ENCODE measurements at places on chromosomes 16 and 17.
A peak's percentile ranks its signal among the peaks of the same experiment; 100 is the strongest.

DNA sequence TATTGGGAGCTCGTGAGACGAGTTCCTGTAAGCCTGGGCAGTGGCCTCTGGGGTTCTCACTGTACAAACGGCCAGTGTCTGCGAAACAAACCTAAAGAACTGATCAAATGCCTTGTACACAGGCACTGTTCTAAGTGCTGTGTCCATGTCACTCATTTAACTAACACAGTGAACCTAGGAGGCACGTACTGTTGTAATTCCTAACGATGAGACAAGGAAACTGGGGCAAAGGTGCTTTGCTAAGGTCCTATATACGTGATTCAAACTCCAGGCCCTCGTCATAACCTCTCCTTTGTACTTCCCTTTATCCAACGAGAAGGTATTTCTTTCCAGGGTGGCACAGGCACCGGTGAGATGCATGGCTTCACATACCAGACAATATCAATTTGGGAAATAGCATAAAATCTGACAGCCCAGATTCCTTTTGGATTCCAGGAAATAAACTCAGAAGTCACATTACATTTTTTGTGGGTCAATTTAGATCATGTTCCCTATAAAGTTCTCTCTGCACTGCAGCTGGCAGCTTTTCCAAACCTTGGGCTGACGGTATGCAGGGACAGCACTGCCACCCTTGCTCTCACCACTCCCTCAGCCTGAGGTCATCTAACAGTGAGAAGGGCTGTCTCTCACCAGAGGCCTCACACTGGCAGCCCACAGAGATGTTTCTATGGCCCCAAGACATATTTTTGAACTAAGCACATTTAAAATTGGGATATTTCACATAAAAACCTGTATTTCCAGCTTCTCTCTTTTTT, 18.3 kb downstream of the GLYR1 start:
- DNase-seq, result no peak

GRCh38 chr16:54932021-54932660, 1.5 kb downstream of the IRX5 start:
- DNase-seq, result no peak

DNA sequence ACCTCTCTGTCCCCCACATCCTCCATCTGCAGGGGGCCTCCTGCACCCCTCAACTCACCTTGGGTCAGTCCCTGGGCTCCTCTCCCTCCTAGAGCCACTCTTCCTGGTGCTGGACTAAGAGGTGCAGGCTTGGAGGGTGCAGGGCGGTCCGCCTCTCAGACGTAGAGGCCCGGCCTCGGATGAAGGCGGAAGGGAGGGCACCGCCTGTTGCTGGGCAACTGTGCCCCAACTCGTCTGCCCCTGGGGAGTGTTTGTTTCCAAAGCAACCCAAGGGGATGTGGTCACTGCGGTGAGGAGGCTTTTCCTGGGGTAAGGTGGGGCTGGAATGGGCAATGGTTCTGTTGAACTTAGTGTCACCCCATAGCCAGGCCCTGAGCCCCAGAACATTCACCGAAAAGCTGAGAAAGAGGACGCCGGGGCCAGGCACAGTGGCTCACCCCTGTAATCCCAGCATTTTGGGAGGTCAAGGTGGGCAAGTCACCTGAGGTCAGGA, at the start of gene C16orf54:
TSS of gene C16orf54 (minus strand) at position 138 of the 493 bp plus-strand sequence. CDS start 1,039 bp downstream, outside the sequence.
- no peak for DNase-seq

- DNase-seq, result no peak
Measured at GRCh38 chr17:61048376-61049106, 351.1 kb upstream of the TBX2 start.

DNA sequence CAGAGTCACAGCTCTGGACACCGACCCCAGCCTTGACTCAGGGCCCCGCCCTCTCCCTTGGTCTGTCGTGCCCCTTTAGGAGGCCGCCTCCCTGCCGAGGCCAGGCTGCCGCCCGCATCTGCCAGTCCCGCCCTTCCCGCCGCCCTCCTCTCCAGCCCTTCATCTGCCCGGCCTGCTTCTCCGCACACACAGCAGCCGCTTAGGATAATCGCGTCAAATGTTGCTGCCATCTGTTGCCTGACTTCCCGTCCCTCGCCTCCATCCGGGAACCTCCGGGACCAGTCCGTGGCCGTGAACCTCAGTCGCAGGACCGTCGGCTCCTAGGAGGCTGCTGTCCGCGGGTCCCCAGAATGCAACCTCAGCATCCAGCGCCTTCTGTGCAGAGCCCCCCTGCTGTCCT, 11.9 kb downstream of the GSE1 start:
- no peak for DNase-seq

DNA sequence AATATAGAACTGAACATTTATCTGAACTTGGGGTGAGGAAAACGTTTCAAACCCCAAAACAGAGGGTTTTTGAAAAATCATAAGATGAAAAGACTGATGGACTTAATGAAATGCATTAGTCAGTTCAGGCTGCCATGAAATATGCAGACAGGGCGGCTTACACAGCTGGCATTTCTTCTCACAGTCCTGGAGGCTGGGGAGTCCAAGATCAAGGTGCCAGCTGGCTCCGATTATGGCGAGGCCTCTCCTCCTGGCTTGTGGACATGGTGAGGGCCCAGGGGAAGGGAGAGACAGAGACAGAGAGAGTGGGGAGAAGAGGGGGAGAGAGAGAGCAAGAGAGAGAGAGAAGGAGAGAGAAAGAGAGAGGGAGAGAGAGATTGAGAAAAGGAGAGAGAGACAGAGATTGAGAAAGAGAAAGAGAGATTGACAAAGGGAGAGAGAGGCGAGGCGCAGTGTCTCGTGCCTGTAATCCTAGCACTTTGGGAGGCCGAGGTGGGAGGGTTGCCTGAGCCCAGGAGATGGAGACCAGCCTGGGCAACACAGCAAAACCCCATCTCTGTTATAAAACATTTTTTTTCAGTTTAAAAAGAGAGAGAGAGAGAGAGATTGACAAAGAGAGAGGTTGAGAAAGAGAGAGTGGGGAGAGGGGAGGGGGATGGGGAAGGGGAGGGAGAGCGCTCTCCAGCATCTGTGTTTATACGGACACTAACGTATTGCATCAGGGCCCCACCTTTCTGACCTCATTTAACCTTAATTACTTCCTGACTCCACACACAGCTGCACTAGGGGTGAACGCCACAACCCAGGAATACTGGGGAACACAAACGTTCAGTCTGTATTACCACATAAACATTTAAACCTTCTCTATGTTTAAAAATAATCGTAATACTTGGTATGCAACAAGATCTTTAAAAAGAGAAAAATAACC, 24.6 kb upstream of the RPH3AL start:
- DNase-seq, result peak; percentile 34

DNA sequence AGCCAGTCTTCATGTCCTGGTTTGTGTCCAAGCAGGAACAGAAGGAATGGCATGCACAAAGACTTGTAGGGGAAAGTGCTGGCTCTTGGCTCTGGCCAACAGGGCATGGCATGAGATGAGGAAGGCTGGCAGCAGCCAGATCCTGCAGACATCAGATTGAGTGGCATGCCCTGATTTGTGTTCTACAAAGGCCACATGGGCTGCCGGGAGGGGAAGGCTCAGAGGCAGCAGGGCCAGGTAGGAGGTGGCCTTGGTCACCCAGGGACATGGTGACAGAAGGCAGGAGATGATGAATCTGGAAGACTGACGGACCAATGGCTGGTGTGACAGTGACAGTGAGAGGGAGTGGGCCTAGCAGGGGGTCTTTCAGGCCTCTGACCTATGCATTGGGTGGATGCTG, 33.7 kb downstream of the SMPD3 start:
- no peak for DNase-seq

GRCh38 chr17:68205808-68206720, 41.8 kb upstream of the AMZ2 start:
- no peak for DNase-seq

- DNase-seq, result no peak
Measured at GRCh38 chr16:75329943-75330342, 78.5 kb upstream of the BCAR1 start.

- no peak for DNase-seq
Measured at GRCh38 chr16:78925083-78925767, 675.3 kb downstream of the MAF start.

GRCh38 chr17:51647826-51648225, 387.5 kb downstream of the UTP18 start:
- DNase-seq, result peak; percentile 10

DNA sequence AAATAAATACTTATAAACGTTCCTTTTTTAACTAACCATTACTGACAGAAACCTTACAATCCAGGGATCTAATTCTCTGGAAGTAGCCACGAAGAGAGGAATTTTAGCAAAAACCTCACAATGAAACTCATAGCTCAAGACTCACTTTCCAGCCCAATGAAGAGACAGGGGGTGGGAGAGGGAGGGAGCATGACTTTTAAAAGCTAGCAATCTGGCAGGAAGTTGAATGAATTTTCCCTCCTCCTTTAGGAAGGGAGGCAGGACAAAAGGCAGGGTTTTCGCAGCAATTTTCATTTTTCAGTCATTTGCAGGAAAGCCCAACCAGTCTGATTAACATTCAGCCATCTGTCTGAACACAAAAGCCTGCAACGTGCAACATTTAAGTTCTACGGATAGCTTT, 381.5 kb upstream of the PSMD7 start:
- DNase-seq, result peak; percentile 72

DNA sequence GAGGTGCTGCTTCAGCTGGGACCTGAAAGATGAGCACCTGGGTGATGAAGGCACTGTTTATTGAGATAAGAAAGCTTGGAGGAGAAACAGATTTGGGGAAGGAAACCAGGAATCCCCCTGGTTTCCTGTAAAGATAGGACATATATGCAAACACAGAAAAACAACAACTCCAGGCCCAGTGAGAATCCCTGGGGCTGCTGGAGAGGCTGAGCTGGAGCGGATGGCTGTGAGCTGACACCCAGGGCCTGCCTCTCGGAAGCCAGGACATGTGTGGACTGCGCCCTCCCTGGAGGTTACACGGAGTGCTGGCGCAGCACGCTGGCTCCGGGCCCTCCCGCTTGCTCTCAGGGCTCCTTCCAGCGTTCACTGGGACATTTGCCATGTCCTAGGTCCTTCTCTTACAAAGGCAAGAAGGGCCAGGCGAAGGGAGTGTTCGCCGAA, 57.5 kb downstream of the CYB5B start:
- no peak for DNase-seq

DNA sequence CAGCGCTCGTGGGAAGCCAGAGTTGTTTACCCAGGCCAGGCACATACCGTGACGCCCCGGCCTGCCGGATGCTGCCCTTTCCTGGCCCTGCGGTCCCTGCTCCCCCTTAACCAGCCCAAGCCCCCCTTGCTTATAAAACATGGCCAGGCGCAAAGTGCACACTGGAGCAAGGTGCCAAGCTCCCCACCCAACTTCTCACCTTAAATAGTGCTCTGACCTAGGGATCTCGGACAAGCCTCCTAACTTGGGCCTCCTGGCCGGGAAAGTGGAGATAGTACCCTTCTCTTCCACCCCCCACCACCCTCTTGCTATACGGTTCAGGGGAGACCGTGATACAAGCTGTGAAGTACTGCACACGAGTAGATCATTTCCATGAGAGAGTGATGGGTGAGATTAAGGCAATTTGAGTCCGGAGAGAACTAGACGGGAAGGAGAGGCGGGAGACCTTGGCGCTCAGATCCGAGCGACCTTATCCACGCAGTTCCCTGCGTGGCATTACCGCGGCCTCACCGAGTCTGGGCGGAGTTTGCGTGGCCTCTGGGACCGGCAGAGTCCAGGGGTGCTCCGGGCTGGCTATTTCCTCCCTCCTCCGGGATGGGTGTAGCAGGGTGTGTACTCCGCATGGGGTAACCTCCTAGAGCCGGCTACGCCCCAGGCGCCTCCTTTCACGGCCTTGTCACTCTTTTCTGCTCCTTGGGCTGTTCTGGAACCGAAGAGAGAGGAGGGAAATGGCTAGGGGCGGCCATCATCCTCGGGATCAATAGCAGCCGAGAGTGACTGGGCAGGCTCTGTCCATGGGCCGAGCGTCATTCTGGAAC, 4.4 kb upstream of the LHX1 start:
- no peak for DNase-seq

GRCh38 chr16:81645266-81645694, 133.8 kb upstream of the PLCG2 start:
- peak; percentile 76 for DNase-seq

GRCh38 chr16:85735946-85736345, 14.9 kb downstream of the C16orf74 start:
- DNase-seq, result no peak

GRCh38 chr16:23700093-23700492, 12.9 kb downstream of the ERN2 start:
- no peak for DNase-seq

GRCh38 chr17:44279666-44280391, 11.9 kb upstream of the SLC4A1 start:
- peak; percentile 45 for DNase-seq
